ENCODE measurements at places on chromosomes 12 and 14.

DNA sequence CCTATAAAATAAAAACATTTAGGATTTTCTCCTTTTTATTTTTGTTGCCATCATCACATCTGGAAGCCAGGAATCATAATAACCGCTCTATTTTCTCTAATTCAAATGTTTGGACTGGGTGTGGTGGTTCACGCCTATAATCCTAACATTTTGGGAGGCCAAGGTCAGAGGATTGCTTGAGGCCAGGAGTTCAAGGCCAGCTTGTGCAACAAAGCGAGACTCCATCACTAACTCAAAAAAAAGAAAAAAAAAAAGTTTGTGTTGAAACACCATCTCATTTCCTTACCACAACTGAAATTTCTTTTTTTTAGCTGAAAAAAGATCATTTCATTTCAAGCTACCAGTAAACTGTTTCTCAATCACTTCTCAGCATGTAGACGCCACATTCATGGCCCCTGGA lies 8.8 kb upstream of the BAZ1A start:
- no peak for DNase-seq

DNA sequence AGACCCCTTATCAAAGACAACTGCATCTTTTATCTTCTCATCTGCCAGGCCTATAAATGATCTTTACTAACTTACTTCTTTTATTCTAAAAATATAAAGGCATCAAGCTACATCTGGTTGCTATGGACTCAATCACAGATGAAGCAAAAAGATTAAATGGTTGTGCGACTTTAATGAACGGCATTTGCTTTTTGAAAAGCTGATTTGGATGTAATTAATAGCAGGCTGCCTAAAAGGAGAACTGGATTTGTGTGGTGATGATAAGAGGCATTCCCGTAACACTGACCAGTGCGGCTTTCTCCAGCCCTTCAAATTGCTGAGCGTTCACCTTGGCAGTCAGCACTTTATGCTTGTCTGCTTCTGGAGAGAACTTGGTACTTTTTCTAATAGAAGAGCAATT lies 103.8 kb downstream of the ARMH4 start:
- DNase-seq, result no peak

- DNase-seq, result no peak
Measured at GRCh38 chr12:39476894-39477293, 34.0 kb upstream of the KIF21A start.

DNA sequence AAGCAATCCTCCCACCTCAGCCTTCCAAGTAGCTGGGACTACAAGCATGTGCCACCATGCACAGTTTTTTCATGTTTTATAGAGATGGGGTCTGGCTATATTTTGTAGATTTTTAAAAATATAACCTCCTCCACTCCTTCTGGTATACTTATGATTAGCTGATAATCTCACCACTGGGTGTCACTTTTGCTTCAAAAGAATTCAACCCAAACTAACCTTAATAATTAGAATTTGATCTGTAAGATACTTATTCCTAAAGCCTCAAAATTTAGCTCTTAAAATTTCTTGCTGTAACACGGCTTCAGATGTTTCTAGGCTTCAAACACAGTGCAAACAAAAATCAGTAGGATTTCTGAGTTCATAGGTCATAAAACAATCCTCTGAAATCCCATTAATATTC lies 130.3 kb downstream of the CEP83 start:
- DNase-seq, result no peak

GRCh38 chr12:29287622-29288021 lies 93.3 kb downstream of the ERGIC2 start:
- no peak for DNase-seq

GRCh38 chr14:103346286-103346685 lies 12.2 kb downstream of the EIF5 start:
- DNase-seq, result no peak

DNA sequence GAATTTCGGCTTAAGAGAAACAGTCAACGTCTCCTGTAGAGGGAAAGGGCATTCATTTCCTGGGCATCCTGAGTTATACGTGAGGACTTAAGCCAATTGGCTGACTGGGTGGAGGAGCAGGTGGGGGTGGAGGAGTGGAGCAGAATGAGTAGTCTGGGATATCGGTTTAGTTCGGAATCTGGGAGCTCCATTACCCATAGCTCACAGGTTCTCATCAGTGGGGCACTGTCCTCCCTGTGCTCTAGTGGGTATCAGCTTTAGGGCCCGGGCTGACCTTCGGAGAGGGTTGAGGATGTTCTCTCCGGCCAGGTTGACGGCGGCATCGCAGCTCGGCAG lies 704 bp downstream of the SDR39U1 start:
- DNase-seq, result peak; percentile 51

DNA sequence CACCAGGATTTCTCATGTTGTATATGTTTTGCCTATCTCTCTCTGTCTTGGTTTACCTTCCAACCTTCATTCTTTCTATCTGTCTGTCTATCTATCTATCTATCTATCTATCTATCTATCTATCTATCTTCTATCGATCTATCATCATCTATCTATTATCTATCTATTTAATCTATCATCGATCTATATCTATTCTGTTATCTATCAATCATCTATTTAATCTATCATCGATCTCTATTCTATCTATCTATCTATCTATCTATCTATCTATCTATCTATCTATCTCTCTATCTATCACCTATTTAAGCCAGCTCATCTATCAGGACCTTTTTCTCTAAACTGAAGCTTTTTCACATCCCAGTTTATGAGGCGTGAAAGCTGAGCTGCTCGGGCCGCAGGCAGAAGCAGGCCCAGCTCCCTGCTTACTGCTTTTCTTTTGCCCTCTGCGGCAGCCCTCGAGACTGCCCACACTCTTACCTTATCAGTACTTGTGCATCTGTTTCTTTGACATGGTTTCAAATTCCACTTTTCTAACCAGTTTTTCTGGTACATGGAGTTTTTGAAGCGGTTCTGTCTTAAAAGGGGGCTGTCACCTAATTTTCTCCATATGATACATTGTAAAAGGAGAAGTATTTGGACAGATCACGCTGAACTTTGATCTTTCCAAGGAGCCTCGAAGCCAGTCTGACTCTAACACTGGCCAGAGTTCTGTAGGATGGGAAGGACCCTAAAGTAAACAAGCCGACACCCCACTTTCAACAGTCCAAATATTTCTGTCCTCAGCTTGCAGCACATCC lies 44.4 kb upstream of the GSG1 start:
- no peak for DNase-seq

GRCh38 chr14:68547305-68548193 lies 245.3 kb downstream of the ZFP36L1 start:
- peak; percentile 85 for DNase-seq

GRCh38 chr12:28327722-28328121 lies 137.5 kb downstream of the CCDC91 start:
- no peak for DNase-seq

GRCh38 chr14:25048170-25049016 lies 1.6 kb downstream of the STXBP6 start:
- peak; percentile 54 for DNase-seq

DNA sequence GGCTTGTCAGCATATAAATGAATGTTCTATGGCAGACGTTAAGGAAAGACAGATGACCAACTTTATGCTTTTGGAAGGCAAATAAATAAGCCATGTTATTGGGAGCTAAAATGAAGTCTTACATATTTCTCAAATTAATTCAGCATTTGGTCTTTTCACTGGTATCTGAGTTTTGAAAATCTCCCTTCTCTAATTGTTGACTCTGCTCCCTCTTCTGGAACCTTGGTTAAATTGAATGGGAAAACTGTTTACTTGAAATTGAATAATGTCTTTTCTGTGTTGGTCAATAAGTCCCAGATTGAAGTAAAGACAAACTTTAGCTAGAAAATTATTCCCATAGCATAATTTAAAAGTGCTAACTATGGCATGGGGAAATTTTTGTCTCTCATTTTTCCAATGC lies 38.7 kb downstream of the LGR5 start:
- DNase-seq, result no peak

DNA sequence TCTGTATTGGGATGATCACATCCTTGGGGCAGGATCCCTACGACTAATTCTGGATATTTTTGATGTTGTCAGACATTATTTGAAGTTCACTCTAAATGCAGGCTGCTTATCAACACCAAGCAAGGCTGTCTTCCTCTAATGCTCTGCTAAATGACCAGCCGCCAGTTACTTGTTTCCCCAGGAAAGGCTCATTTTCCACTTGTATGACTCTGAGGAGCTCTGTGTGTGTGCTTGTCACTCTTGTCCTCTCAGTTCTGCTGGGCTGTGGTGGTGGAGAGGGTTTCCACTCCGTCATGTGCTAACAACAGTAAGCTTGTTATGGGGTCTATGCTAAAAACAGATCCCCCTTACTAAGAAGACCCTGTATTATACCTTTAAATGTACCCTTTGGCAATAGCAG lies 42.1 kb downstream of the ATL1 start:
- DNase-seq, result no peak

GRCh38 chr14:79613625-79614024 lies 597.7 kb downstream of the DIO2 start:
- no peak for DNase-seq
